ENCODE measurements at places on chromosomes 5 and 9.

- no peak for DNase-seq
Observed at GRCh38 chr5:172828911-172829431, 5.1 kb upstream of the ERGIC1 start.

GRCh38 chr9:132945186-132946130, 1.0 kb upstream of the TSC1 start:
- DNase-seq, result no peak

- no peak for DNase-seq
Observed at GRCh38 chr5:26569241-26569928, 469.0 kb downstream of the CDH9 start.

GRCh38 chr9:34463901-34464232, 5.3 kb downstream of the DNAI1 start:
- DNase-seq, result no peak

DNA sequence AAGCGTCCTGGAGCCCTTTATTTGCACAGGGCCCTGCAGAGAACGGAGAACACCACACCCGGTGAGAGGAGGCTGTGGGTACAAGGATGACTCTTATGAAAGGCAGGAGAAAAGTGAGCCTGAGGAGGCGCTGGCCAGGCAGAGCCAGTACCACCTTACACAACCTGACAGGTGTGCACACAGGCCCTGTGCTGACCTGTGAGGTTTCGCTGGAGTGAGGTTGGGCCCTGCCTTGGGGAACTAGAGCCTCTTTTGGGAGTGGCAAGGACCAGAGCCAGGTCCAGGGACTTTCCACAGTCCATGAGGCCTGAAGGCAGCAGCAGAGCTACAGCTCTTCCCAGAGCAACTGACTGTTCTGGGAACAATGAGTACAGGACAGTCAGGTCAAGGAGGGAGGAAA, 3.1 kb downstream of the SRD5A1 start:
- no peak for DNase-seq

DNA sequence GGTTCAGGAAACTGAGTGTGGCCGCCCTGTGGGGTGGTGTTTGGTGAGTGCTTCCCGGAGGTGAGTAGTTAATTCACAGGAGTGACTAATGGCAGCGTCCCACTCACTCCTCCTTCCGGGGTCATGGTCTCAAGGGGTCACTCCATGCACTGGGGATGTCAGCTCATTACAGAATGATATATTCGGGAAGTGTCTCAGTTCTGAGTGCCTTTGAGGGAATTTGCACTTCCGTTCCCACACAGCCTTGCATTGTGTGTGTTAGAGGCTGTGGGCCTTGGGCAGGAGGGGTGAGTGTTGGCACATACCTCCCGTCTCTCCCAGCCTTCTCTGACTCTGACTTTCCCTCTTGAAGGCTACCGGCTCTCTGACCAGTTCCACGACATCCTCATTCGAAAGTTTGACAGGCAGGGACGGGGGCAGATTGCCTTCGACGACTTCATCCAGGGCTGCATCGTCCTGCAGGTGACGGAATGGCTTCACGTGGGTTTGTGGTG, 10.5 kb upstream of the AHRR start:
- no peak for DNase-seq

- DNase-seq, result no peak
Observed at GRCh38 chr5:80124121-80124918, 89.2 kb downstream of the THBS4 start.

- DNase-seq, result peak; percentile 28
Observed at GRCh38 chr5:132180134-132180745, 47.4 kb downstream of the P4HA2 start.

Measured in activated CD4-positive, alpha-beta T cell treated with anti-CD3 and anti-CD28 coated beads, Interleukin-2, Interleukin-6, amounts not matched to agents 100 ng/mL and 50 ng/mL, durations not matched to agents 16 hours and 8 hours (primary cell).